ENCODE measurements at places on chromosomes 1 and 21.
A peak's percentile ranks its signal among the peaks of the same experiment; 100 is the strongest.

- DNase-seq, result no peak
Measured at GRCh38 chr1:200178340-200178739, 150.8 kb downstream of the NR5A2 start.

DNA sequence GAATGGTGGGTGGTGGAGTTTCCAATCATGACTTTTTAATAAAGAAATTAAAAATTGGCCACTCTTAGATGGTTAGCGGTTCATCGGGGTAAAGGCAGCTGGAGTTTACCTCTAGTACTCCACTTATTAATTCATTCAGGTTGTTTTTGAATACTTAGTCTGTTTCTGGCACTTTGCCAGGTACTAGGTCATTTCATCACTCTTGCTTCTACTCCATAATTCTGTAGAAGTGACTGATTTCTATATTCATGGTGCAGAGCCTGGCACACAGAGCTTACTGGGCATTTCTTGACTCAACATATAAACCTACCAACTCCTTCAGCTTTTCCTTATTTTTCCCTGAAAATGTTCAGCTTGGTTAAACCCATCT is 31.5 kb downstream of the FOXD2 start:
- no peak for DNase-seq

DNA sequence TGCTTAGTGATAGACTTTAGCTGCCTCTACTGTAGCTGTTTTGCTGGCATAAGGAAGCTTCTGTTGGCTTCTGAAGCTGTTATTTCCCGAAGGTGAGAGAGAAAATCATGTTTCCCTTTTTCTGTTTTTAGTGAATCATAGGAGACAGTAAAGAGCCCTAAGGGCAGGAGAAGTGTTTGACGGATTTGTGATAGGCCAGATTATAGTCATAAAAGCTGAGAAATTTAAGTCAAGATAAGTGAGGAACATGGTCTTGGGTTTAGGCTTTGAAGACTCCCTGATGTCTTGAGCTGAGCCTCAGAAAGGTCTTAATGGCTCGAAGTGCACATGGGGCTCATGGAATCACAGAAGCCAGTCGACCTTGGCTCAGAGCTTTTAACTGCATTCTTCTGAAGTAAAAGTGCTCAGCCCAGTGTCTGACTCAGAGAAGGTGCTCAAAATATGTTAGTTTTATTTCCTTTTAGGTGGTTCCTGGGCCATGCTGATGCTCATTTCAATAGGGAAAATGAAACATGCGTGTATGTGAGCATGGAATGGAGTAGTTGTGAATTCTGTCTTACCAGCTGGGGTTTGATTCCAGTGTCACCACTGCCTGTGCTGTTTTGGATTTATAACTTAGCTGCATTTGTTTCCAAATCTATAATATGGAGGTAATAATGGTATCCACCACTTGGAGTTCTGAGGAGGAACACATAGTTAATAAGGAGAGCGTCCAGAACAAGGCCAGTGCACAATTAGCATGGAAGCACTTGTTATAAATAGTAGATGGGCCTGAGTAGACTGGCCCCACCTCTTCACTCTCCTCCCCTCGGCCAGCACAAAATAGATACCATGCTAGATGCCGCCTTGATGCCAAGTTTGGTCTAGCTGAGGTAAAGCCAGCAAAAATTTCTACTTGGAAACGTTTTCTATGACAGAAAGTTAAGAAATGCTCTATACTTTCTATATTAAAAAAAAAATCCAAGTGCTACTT is 99.2 kb downstream of the C1orf21 start:
- no peak for DNase-seq

GRCh38 chr1:244768804-244769203 is 66.7 kb upstream of the COX20 start:
- DNase-seq, result no peak

DNA sequence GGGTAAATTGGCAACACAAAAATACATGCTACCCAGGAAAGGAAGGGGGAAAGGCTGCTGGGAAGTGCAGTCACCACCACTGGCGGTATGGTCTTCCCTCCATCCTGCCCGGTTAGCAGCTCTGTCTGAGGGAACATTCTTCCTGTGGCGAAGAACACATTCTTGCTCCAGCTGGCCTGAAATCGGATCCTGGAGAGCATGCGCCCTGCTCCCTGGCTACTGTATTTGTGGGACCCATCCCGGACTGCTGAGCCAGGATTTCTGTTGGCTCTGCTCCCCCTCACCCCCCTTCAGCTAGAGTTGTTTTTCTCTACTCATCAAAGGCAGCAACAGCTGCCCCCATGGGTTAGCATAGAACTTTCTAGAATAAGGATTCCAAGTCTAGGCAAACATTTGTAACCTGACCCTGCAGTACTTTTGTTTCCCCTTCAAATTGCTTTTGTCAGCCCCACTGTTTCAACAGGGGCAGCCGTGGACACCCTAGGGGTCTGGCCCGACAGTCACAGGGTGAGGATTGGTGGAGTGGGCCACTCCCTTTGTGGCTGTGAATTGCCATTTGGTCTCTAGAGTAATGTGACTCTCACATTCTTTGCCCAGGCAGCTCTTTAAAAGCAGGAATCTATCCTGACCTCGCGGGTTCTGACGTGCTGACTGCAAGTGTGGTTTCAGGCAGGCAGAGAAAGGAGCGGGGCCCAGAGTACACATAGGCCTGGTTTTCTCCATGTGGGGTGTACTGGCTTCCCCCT is 157.7 kb downstream of the TOMM20 start:
- peak; percentile 54 for DNase-seq

DNA sequence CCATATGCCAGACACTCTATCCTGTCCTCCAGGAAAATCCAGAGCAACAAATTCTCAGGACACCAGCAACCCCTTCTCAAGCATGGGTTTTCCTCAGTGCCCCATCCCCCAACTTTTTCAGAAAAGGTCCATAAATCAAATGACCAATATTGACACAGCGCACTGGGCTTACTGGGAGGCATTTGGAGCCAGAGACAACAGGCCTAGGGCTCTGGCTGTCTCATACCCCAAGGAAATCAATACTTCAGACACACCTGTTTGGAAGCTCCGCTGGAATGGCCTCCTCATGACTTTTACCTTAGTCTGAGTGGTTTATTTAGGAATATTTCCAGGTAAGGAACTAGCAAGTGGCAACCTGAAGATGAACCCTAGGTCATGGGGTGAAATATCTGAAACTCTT is 66.9 kb upstream of the TNR start:
- DNase-seq, result no peak

- DNase-seq, result no peak
Measured at GRCh38 chr1:220956501-220957232, 77.4 kb downstream of the HLX start.

- peak; percentile 14 for DNase-seq
Measured at GRCh38 chr1:160830321-160831153, 32.1 kb downstream of the CD244 start.

GRCh38 chr1:40411294-40411693 is 37.8 kb downstream of the SMAP2 start:
- peak; percentile 70 for DNase-seq

DNA sequence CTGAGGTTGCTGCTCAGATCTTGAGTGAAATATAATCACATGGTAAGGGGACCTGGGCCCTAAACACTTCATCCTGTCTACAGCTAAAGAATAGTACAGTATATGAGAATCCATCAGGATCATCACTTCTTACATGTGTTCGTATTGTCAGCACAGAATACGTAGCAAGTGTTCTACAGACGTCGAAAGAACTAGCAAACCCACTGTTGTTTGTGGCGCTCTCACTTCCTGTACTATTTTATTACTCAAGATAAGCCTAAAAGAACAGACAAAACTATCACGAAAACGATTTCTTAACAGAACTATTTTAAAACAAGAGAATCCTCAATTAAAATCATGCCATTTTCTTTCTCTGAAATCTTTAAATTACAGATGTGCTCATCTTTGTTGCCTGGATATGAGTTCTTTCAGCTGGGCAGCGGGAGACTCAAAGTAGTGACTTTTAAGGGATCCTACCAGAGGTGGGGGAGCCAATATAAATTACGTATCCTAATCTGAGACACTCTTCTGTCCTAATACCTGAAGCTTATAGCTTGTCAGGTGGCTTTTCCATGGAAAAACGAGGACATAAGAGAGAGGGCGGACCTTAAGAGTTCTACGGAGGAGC is 724 bp downstream of the ST7L start:
- peak; percentile 19 for DNase-seq

DNA sequence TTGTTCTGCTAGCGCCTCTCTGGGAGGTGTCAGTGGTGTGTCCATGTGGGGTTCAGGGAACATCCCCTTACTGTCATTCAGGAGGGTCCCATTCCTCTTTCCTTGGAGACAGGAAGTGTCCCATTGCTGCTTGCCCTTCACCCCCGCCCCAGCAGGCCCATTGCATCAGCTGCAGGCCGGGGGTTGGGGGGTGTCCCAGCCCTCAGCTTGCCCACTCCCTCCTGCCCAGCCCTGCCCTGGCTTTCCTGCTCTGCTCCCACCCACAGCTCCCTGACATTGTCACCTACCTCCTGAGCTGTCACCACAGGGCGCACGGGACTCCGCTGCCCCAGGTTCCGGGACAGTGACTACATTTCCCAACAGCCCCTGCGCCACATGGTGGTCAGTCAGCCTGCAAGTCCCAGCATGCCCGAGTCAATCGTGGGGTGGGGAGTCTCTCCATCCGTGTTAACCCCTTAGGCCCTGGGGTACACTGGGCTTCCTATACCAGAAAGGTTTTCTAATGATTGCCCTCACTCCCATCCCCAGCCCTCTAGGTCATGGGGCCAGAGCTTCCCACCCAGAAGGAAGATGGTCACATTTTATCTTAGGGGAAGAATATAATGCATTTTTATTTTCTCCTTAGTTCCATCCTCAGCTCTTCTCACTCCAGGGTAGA is at the start of gene INPP5B:
Gene INPP5B, minus strand, starts transcription at position 351 of the 658 bp plus-strand sequence. CDS start 745 bp downstream, outside the sequence.
- peak; percentile 97 for DNase-seq

DNA sequence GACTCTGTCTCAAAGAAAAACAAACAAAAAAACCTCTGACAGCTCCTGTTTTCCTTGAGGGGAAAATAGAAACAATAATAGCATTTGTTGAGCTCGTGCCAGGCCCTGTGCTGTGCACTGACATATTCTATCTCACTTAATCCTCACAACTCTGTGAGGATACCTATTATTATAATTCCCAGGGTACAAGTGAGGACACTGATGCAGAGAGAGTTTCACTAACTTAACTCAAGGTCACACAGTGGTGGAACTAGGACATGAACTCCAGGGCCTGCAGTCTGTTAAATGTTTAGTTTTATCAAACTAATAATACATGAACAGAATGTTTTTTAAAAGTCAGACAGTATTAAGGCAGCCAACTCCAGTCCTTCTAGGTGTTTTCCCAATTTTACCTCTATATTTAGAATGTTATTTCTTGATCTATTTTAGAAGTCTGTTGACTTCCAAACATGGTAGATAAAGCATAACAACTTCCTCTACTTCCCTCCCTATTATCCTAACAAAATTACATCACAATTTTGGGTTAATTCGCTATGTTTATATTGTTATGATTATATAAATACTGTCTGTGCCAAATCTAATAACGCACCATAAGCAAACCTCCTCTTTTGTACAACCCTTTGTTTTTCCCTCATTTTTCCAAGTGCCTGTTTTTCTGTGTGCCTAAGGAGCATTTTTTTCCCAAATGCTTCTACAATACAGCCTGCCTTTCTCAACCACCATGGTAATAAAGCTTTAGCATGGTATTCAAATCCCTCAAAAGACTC is 4.9 kb downstream of the FNDC5 start:
- DNase-seq, result no peak

DNA sequence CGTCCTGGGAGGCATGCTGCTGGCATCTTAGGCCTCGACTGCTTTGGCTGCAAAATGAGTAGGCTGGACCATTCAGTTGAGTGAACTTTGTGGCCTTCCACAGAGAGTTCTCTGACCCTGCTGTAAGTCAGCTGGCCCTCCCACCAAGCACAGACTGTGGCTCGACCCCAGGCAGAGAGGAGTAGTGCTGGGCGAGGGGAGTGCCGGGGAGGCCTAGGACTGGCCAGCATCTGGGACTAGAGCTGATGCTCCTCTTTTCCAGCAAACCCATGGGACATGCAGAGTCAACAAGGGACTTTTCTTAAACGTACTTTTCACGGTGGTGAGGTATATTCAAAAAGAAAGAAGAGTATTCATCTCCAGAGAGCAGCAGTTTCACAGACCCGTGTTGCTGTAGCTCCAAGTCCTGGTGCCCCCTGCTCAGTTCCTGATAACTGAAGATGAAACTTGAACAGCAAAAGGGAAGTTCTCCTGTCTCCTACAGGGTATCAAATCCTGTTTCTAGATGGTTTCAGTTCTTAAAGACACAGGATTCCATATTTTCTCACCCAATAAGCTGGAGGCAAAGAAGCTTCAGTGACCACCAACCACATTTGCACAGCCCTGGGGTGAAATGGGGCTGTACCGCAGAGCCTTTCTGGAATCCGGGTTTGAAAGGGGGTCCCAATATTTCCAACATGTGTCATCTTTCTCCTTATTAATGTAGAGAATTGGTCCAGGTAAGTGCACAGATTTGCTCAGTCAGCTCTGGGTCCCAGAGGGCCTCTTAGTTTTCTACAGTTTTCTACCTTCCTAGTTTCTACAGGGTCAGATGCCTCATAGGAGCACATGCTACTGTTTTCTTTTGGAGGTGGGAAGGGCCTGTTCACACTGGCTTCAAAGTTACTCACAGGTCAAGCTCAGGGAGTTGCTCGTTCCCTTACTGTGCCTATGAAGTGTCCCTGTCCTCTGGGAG is 20.9 kb downstream of the BATF3 start:
- no peak for DNase-seq

- no peak for DNase-seq
Measured at GRCh38 chr21:43971201-43971991, 40.7 kb upstream of the TRAPPC10 start.

GRCh38 chr21:14259747-14260146 is 43.8 kb downstream of the RBM11 start:
- DNase-seq, result peak; percentile 44
